ENCODE measurements at places on chromosomes 13 and 19.

DNA sequence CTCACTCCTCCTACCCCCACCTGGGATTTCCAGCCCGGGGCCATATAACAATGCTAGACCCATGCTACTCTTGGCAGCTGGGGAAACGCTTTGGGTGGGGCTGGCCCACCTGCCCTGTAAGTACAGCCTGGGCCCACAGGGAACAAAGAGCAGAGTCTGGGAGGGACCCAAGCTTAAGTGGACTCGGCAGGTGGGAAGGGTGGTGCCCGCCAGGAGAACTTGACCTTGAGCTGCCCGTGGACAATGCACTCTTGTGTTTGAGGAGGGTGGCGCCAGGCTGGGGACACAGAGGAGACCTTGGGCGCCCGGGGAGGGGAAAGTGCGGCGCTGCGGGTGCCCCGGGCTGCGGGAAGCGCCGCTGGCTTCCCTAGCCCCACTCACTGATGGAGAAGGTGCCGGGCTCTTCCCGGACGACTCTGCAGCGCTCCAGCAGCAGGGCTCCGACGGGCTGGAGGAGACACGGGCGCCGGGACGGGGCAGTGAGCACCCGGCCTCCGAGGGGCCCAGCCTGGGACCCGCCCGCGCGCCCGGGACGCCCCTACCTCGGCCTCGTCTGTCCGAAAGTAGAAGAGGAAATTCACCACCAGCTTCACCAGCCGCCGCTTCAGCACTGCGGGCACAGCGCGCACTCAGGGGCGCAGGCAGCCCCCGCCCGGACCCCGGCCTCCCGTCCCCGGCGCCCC is 607 bp downstream of the PLEKHJ1 start:
- no peak for DNase-seq

DNA sequence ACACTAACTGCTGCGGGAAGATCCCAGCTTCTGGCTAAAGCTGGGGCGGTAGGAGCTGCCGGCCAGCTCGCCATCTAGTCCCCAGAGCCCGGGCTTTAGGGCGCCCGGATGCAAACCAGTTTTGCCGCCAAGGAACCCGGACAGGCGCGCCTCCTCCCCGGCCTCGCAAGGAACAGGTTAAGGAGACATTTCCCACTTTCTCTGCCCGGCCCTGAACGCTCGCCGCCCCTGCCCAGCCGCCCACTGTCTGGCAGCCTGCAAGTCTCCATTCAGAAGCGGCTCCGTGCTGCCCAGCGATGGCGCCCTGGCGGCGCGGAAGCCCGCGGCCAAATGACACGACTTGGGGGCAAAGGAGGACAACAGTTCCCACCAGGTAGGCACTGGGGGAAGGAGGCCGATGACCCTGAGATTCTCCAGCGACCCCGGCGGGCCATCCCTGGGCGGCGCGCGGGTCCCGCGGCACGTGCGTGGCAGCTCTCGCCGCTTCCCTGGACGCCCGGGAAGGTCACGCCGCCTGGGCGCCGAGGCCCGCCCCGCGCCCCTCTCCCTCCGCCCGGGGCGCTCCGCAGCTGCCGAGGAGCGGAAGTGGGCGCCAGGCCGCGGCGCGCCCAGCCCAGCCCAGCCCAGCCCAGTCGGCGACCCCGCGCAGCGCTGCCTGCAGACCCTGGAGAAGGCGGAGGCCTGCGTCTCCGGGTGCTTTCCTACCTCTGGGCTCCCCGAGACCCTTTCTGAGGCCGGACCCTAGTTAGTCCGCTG is 42.2 kb upstream of the HNRNPA1L2 start:
- DNase-seq: peak; percentile 56

GRCh38 chr13:106361621-106362020 is 173.8 kb downstream of the EFNB2 start:
- no peak for DNase-seq

- peak; percentile 61 for DNase-seq
These were observed 72.9 kb downstream of the ARHGEF7 start for GRCh38 chr13:111187960-111188541.

GRCh38 chr13:89324582-89324981 is 1653.4 kb downstream of the SLITRK5 start:
- DNase-seq: no peak

Measured in cerebellar cortex (tissue), 1 donor.